ENCODE measurements at places on chromosomes 7 and 10. TPM values are rescaled to one million over a fixed set of nuclear protein-coding genes. Genes with fewer than 3 reads are reported as not detected.

GRCh38 chr7:129831424-129832058 lies 121.2 kb downstream of the UBE2H start:
- no peaks in the 10 kb centered on the region for H3K27me3 ChIP-seq
- no peaks in the 10 kb centered on the region for H3K36me3 ChIP-seq
- no peak overlapping the region for H3K27ac ChIP-seq
- H3K4me3 ChIP-seq = no peak overlapping the region
- peaks cover 12% of the 10 kb centered on the region for H3K4me1 ChIP-seq

DNA sequence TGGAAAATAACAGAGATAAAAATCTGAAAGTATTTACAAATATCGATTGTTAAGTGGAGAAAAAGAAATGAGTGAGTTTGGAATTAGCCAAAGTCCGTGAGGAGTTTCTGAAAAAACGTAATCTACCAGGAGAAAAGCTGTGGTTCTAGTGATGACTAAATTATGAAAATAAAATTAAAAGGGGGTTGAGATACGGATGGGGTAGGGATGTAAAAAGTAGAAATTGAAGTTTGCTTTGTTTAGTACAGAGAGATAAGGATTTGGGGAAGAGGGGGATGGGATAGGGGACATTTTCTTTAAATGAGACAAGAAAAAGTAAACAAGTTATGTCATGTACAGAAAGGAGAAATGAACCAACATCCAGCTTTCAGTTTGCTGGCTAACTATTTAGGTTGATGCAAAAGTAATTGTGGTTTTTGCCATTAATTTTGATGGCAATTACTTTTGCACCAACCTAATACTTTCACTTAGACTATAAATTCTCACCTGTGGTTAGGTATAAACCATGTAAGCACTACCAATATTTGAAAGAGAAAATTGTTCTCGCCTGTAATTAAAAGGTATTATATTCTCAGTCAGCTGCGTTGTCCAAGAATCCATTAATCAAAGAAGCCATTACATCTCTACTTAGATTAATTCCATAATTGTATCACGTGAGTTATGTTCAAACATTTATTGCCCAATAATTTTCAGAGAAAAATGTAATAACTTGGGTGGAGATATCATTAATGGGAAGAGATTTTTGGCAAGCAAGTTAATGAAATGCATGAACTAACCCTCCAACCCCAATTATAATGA lies 143.0 kb upstream of the NRP1 start:
- no peaks in the 10 kb centered on the region for H3K4me1 ChIP-seq
- H3K27me3 ChIP-seq = no peaks in the 10 kb centered on the region
- no peak for DNase-seq
- no peak overlapping the region for H3K4me3 ChIP-seq
- H3K27ac ChIP-seq = no peak overlapping the region

DNA sequence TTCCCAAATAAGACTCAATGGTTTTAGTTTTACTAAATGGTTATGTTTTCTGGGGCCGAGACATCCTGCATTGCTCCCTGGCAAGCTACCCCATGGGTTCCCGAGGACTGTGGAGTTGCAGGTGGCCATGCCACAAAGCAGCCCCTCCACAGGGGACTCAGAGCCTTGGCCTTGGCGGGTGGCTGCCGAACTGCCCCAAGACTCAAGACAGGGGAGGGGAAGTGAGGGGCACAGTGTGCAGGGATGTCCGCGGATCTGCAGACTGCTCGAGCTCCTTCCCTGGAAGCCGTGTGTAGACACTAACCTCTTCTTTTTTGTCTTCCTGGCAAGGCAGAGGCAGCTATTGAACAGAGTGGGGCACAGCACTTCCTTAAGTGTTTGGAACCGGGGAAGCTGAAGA lies 154.6 kb downstream of the EBF3 start:
- no peak for DNase-seq
- no peak overlapping the region for H3K27ac ChIP-seq
- no peaks in the 10 kb centered on the region for H3K4me1 ChIP-seq
- no peaks in the 10 kb centered on the region for H3K36me3 ChIP-seq
- H3K27me3 ChIP-seq = no peaks in the 10 kb centered on the region
- H3K4me3 ChIP-seq = no peak overlapping the region

DNA sequence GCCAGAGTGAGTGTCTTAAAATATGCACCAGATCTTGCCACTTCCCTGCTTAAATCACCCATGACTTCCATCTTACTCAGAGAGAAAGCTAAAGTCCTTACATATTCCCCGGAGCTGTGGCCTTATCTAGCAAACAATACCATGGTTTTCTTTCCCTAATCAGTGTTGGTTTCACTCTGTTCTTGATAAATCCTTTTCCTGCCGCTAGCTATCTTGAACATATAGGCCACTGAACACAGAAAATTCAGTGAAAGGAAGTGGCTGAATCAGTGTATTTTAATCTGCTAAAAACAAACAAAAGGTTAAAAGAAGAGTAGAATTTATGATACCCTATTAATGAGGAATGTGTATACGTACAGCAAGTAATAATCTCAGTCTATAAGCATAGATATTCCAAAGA lies 42.0 kb upstream of the JAZF1 start:
- no peak overlapping the region for H3K4me3 ChIP-seq
- H3K36me3 ChIP-seq = no peaks in the 10 kb centered on the region
- no peak overlapping the region for H3K27ac ChIP-seq
- no peaks in the 10 kb centered on the region for H3K27me3 ChIP-seq
- no peaks in the 10 kb centered on the region for H3K4me1 ChIP-seq

DNA sequence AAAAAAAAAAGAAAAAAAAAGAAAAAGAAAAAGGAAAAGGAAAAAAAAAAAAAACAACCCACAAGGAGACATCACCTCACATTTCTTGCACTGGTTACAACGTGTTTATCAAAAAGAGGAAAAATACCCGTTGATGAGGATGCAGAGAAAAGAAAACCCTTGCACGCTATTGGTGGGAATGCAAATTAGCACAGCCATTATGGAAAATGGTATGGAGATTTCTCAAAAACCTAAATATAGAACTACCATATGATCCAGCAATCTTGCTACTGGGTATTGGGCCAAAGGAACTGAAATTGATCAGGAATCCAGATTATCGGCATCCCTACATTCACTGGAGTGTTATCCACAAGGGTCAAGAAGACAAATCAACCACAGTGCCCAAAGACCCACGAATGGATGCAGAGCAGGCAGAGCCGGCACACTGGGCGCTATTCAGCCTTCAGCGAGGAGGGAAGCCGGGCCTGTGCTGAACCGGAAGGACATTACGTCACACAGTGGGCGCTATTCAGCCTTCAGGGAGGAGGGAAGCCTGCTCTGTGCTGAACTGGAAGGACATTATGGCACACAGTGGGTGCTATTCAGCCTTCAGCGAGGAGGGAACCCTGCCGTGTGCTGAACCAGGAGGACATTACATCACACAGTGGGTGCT lies 258.7 kb downstream of the ZMYND11 start:
- H3K36me3 ChIP-seq = no peaks in the 10 kb centered on the region
- no peaks in the 10 kb centered on the region for H3K4me1 ChIP-seq
- no peak overlapping the region for H3K27ac ChIP-seq
- no peaks in the 10 kb centered on the region for H3K27me3 ChIP-seq

DNA sequence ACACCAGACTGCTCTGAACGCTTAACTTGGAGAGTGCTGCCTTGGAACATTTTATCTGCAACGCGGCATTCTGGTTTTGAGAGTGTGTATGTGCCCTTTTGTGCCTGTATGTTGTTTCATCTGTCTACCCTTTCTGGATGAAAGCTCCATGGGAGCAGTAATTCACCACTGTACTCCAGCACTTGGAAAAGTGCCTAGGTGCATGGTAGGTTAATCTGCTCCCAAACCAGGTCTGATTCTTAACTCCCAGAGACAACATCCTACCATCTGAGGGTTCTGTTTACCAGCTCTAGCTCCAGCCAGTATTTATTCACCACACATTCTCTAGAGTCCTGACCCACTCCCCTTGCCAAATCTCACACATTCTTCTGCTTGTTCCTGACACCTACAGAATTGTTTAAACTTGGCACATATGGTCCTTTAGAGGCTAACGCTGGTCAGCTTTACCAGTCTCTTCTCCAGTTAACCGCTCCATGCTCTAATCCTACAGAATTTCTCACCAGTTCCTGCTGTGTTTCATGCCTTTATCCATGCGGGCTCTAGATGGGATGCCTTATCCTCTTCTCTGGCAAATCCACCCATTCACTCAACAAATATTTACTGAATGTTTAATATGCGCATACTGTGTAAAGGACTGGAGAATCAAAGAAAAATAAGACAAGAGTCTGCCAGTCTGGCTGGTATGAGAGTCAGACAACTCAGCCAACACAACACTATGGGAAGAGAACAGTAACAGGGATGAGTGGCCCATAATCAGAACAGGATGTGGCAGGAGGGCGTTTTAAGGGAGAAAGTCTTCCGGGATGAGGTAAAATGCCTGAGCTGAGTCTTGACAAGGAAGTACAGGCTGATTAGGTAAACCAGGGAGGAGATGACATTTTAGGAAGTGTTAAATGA lies 46.3 kb downstream of the MTPN start:
- no peak overlapping the region for H3K4me3 ChIP-seq
- no peaks in the 10 kb centered on the region for H3K36me3 ChIP-seq
- no peak overlapping the region for H3K27ac ChIP-seq
- H3K4me1 ChIP-seq = no peaks in the 10 kb centered on the region

DNA sequence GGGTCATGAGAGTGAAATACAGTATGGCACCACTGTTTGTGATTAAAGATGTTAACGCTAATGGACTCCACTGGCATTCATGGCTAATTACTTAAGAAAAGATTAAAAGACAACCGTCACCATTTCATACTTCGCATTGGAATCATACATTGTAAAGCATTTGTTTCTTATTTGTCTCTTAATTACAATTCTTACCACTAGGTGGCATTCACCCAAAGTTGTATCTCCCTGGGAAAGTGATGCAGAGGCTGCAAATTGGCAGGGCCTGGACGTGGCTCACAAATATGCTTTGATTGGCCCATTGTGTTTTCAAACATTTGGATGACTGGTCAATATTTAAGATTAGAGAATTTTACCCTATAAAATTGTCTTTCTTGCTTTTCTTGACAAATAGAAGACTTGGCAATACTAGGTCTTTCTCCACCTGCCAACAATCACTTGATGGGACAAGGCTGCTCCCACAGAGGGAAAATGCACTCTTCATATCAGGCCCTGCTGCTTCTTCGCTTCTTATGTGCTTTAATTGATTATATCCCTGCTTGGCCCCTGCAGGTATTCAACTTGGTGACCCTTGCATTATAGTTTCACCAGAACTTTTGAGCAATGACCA lies 72.1 kb upstream of the STARD3NL start:
- H3K27me3 ChIP-seq = no peaks in the 10 kb centered on the region
- H3K27ac ChIP-seq = no peak overlapping the region
- H3K4me1 ChIP-seq = no peaks in the 10 kb centered on the region
- DNase-seq = peak; percentile 80
- no peak overlapping the region for H3K4me3 ChIP-seq

DNA sequence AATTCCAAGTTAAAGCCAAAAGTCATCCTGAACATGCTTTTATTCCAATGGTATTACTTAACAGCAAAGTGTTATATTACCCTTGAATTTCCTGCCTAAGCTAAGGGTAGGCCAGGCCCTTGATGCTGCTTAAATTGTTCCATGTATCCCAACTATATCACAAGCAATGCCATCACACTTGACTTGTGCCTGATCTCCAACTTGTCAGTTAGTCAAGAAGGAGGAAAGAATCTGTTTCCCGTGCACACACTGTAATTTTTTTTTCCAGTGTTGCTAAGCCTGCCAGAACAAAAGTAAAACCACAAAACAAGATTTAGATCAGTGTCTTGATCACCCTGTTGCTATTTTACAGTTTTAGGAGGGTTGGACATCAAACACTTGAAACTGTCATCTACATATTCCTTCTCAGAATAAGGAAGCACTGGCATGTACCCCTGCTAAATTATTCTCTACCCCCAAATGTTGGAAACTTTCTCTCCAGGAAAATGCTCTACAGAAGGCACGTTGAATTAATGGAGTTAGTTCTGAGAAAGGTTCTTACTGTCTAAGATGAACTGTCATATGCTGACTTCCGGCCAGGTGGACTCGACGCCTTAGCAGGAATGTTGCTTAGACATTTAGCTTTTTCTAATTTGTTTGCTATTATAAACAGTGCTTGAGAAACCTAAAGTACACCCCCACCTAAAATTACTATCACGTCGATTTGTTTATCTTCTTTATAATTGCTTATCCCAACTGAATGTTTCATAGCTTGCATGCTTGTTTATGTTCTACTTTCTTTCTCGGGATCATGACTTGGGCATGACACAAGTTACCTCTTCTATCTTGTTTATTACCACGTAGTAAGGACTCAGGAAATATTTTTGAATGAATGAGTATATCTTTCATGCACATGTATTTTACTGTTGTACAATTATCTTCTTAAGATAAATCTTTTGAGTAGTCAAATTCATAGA lies 105.5 kb upstream of the ZNF438 start:
- DNase-seq = no peak
- no peak overlapping the region for H3K4me3 ChIP-seq
- no peak overlapping the region for H3K27ac ChIP-seq
- H3K27me3 ChIP-seq = no peaks in the 10 kb centered on the region
- H3K36me3 ChIP-seq = no peaks in the 10 kb centered on the region

GRCh38 chr10:124517461-124517860 lies 55.8 kb downstream of the LHPP start:
- no peaks in the 10 kb centered on the region for H3K27me3 ChIP-seq
- H3K4me1 ChIP-seq = no peaks in the 10 kb centered on the region
- H3K36me3 ChIP-seq = no peaks in the 10 kb centered on the region

- H3K36me3 ChIP-seq = 0 out of 2 replicates have a peak, but pooled peaks cover 1% of the 10 kb centered on the region
- peaks cover 13% of the 10 kb centered on the region for H3K4me1 ChIP-seq
- no peak overlapping the region for H3K4me3 ChIP-seq
- DNase-seq = no peak
- no peaks in the 10 kb centered on the region for H3K27me3 ChIP-seq
Observed at GRCh38 chr7:66452165-66452564, 176.5 kb upstream of the KCTD7 start.

GRCh38 chr10:57786850-57787750 lies 480.6 kb downstream of the IPMK start:
- no peaks in the 10 kb centered on the region for H3K36me3 ChIP-seq
- H3K4me1 ChIP-seq = no peaks in the 10 kb centered on the region
- no peak overlapping the region for H3K27ac ChIP-seq
- no peak overlapping the region for H3K4me3 ChIP-seq
- no peaks in the 10 kb centered on the region for H3K27me3 ChIP-seq

- no peak overlapping the region for H3K4me3 ChIP-seq
- H3K36me3 ChIP-seq = no peaks in the 10 kb centered on the region
- no peaks in the 10 kb centered on the region for H3K27me3 ChIP-seq
Observed at GRCh38 chr7:73941836-73942551, 81.0 kb downstream of the TMEM270 start.

DNA sequence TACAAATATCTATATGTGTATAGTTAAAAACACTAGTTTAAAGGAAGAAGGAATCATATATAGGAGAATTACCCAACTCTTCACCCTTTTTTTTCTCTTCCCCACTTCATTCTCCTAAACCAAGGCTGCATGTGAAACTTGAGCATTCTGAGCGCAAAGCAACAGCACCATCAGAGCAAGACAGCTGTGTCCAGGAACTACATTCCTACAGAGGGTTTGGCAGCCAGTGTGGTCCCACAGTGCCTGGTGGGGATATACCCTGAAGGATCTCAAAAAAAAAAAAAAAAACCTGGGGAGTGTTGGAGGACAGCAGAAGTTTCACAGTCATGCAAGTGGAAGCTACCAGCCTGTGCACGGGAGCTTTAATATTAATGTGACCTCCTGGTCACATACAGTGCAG lies 310.4 kb downstream of the CTNNA3 start:
- H3K4me3 ChIP-seq = no peak overlapping the region
- H3K36me3 ChIP-seq = no peaks in the 10 kb centered on the region
- DNase-seq = no peak
- H3K4me1 ChIP-seq = no peaks in the 10 kb centered on the region
- H3K27ac ChIP-seq = no peak overlapping the region

Gene CTNNA3
- not detected for total RNA-seq

Gene MSMB
- total RNA-seq = not detected

Gene OR2A5
- not detected for total RNA-seq

Gene LMTK2
- total RNA-seq = 9.1 TPM

Gene AVPI1
- not detected for total RNA-seq
